ENCODE measurements at places on chromosomes 2 and 18. TPM values are rescaled to one million over a fixed set of nuclear protein-coding genes. Genes with fewer than 3 reads are reported as not detected.

The FOXD4L1 gene
- total RNA-seq, result 0.27 TPM

The SERPINB3 gene
- not detected for total RNA-seq

The LINC00305 gene
- not detected for total RNA-seq

The FHOD3 gene
- 1.3 TPM for total RNA-seq

The PRSS56 gene
- not detected for total RNA-seq

The NTSR2 gene
- total RNA-seq, result not detected

The DYNAP gene
- total RNA-seq, result not detected

The UGT1A4 gene
- 2.2 TPM for total RNA-seq

The ANKRD36B gene
- 23.5 TPM for total RNA-seq

The FASTKD2 gene
- total RNA-seq, result 21.8 TPM

The SRD5A2 gene
- not detected for total RNA-seq

The CAPN13 gene
- total RNA-seq, result 49.7 TPM

The EIF2AK3 gene
- 39.1 TPM for total RNA-seq

The TMEM198 gene
- total RNA-seq, result 1.4 TPM

The RTKN gene
- 47.6 TPM for total RNA-seq

The MOGAT1 gene
- total RNA-seq, result 0.25 TPM

The FN1 gene
- 216 TPM for total RNA-seq

The TRIM43 gene
- total RNA-seq, result not detected

The ERBB4 gene
- total RNA-seq, result 0.70 TPM

The TNFRSF11A gene
- 83.3 TPM for total RNA-seq

The CPO gene
- not detected for total RNA-seq

The EGR4 gene
- not detected for total RNA-seq

The CDH2 gene
- 0.98 TPM for total RNA-seq

The SLC9A2 gene
- 81.1 TPM for total RNA-seq

The CCBE1 gene
- total RNA-seq, result 0.31 TPM

The MALT1 gene
- 19.8 TPM for total RNA-seq

The MAP2 gene
- 2.1 TPM for total RNA-seq

The CD207 gene
- not detected for total RNA-seq

The PSMA8 gene
- total RNA-seq, result not detected

The MTLN gene
- total RNA-seq, result 45.8 TPM

The SLC19A3 gene
- 8.5 TPM for total RNA-seq

The G6PC2 gene
- total RNA-seq, result not detected

The ACVR1C gene
- total RNA-seq, result 15.7 TPM

The ASAP2 gene
- total RNA-seq, result 71.0 TPM

The CFAP65 gene
- total RNA-seq, result 0.76 TPM
